Hepatic stellate cell (primary cell): ENCODE measurements at places on chromosomes 12 and 14.
A peak's percentile ranks its signal among the peaks of the same experiment; 100 is the strongest.

GRCh38 chr14:78592616-78593219 is 422.5 kb downstream of the NRXN3 start:
- no peak for DNase-seq

- peak; percentile 51 for DNase-seq
These were observed 87.4 kb downstream of the OTOGL start for GRCh38 chr12:80186727-80187217.

GRCh38 chr14:69504775-69505174 is 20.2 kb downstream of the PLEKHD1 start:
- no peak for DNase-seq

DNA sequence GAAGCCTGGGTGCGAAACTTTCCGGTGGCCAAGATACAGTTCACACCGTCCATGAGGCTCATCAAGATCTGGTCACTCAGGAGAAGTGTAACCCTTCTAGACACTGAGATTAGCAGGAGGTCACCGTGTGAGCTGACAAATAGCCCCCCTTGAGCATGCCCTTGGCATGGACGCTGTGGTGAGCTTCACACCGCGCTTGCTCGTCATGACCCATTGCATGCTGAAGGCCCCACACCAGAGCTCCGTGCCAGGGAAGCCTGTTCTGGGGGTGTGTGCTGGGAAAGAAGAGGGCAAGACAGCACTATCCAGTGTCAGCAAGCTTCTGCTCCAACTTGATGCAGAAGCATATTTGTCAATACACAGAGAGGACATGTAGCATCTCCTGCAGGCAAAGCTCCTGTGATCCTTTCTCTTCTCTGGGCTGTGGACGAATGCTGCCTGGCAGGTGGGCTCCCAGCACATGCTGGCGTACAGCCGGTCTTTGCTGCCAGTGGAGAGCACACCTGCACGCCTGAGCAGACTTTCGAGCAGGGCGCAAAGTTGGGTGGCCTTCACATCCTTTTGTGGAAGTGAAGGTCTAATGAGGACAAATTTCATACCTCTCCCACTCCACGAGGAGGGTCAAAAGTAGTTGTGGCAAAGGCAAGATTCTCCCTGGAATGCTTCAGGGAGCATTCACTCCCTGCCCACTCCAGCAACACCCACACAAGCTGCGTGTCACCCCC is 126.9 kb upstream of the FKBP4 start:
- DNase-seq: no peak

DNA sequence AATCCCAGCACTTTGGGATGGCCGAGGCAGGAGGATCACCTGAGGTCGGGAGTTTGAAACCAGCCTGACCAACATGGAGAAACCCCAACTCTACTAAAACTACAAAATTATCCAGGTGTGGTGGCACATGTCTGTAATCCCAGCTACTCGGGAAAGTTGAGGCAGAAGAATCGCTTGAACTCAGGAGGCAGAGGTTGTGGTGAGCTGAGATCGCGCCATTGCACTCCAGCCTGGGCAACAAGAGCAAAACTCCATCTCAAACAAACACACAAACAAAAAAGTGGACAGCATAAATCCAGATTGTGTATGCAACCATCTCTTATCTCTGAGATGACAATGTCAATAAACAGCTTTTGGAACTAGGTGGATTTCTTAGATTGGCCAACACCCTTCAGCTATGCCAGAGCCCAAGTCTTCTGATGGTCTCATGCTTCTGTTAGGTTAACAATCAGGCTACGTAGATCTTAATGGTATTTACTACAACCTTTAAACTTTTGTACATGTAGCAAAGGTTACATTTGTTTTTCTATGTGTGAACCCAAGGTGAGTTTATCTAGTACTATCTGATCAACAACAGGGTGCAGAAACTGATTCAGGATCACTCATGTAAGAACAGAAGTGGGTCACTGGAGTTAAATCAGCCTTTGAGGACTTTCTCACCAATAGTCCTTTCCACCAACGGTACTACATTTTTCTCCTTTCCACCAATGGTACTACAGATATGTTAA is 73.7 kb downstream of the DUSP16 start:
- no peak for DNase-seq

- peak; percentile 25 for DNase-seq
These were observed 6.0 kb upstream of the IL22 start for GRCh38 chr12:68259318-68259940.

GRCh38 chr14:64937171-64937820 is 5.2 kb downstream of the GPX2 start:
- no peak for DNase-seq

DNA sequence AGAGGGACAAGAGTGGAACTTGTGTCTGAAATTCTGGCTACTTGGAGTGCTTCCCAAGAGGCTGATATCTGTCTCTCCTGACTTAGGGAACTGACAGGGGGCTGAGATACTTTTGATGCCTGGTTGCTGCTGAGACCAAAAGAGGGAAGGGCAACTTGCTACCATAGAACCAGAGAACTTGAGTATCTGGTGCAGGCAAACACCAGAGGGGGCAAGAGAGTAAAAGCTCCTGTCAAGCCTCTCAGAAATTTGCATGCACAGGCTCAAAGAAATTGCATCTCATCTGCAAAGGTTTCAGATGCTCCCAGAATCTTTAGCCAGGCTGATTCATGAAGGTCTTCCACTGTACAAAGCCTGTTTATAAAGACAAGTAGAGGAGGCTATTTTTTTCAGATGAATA is 391.3 kb upstream of the FOXG1 start:
- no peak for DNase-seq

GRCh38 chr12:49502590-49502989 is 36.2 kb upstream of the KCNH3 start:
- DNase-seq: no peak

DNA sequence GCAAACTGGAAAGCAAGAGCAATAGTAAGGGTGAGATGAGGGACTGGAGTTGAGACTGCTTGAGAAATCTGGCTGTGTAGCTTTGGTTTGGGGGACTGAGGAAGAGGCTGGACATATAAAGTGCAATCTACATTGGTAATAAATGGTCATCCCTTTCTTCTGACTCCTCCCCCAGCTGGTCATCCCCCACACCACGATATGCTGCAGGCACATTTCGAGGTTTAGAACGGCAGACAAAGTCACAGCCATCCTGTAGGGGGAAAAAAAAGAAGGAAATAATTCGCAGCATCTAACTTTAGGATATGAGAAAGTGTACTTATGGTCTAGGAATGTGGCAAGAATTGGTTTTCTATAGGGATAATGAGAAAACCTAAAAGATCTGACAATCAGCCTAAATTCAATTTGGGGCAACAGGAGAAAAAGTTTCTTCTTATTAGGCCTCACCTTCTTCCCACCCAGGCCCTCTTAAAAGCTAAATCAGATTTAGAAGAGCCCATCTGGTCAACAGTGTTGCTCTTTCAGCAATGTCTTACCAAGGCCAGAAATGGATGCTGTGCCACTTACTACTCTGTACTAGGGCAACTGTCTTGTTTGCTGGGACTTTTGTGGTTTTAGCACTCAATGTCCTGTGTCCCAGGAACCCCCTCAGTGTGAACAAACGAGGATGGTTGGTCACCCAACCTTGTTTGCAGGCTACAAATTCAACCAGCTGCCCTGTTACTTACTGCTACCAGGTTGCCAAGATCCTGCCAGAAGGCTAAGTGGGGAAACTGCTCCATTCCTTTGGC is 7.6 kb downstream of the M6PR start:
- no peak for DNase-seq

- no peak for DNase-seq
These were observed 511.7 kb upstream of the SEL1L start for GRCh38 chr14:82045339-82045738.

- DNase-seq: no peak
These were observed 248.2 kb downstream of the C12orf42 start for GRCh38 chr12:103247531-103247930.

DNA sequence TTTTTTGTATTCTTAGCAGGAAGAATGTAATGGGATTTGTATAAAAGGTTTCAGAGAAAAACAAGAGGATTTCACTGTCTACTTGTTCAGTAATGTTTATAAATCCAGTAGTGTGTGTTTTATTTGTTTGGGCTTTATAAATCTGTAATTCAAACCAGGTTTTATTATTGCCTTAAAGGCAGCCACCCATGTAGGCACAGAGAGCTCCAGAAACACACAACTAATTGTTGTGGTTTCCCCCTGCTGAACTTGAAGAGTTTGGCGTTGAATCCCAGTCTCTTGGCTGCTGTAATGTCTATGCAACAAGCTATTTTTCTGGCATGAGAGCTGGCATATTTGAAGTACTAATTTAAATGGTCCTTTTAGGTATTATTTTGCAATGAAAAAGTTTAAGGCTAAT is 63.4 kb upstream of the SLCO1C1 start:
- DNase-seq: no peak

DNA sequence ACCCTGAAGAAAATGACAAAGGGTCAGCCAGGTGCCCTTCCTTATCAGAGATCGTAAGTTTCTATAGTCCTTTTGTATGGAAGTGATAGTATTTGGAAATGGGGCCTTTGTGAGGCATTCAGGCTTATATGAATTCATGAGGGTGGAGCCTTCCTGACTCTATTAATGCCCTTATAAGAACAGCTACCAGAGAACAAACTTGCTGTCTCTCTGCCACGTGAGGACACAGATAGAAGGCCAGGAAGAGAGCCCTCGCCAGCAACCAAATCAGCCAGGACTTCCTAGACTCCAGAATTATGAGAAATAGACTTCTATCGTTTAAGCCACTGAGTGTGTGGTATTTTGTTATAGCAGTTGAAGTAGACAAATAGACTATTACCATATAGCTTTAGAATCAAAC is 36.7 kb downstream of the TRMT5 start:
- DNase-seq: no peak

- DNase-seq: no peak
These were observed 9.8 kb upstream of the DENND5B start for GRCh38 chr12:31600750-31601149.

DNA sequence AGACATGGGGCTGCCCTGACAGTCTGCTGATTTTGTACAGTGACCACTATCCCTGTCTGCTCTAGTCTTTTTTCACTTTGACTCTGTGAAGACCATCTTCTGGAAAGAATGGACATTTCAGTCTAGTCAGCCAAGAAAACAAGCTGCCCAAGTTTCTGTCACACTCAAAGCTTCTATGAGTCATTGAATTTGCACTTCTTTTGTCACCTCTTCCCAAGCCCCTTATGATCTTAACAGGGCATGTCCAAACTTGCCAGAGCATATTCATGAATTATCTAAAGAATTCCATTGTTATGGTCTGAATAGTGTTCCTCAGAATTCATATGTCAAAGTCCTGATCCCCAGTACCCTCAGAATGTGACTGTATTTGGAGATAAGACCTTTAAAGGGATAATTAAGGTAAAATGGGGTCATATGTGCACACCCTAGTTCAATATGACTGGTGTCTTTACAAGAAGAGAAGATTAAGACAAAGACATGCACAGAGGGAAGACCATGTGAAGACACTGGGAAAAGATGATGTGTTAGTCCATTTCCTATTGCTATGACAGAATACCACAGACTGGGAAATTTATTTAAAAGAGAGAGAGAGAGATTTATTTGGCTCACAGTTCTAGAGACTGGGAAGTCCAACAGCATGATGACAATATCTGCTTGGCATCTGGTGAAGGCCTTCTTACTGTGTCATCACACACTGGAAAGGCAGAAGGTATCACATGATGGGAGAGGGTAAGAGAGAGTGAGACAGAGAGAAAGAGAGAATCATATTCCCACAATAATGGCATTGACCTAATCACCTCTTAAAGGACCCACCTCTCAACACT is 242.6 kb downstream of the BTG1 start:
- no peak for DNase-seq

GRCh38 chr14:30443368-30444007 is 115.5 kb upstream of the G2E3 start:
- peak; percentile 3 for DNase-seq

DNA sequence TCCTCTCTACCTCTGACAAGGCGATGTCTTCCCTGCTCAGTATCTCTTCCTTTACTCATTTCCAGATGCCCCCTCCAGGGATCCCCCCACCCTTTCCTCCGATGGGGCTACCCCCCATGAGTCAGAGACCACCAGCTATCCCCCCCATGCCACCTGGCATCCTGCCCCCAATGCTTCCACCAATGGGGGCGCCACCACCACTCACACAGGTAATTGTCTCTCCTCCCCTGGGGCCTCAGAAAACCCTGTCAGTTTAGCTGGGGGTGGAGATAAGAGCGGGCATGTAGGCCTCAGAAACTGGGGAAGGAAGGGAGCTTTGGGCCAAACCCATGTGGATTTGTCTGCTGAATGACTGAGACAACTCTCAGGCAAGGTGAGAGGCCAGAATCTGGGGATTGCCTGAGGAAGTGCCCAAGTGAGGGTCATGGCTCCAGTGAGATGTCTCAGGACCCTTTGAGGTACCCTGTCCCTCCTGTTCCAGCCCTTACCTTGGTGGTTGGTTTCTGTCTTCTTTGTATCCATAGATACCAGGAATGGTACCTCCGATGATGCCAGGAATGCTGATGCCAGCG is 8.1 kb downstream of the PRPF40B start:
- no peak for DNase-seq

GRCh38 chr12:124446364-124446763 is 121.0 kb downstream of the NCOR2 start:
- DNase-seq: no peak
